ENCODE measurements at places on chromosomes 6 and 20.

DNA sequence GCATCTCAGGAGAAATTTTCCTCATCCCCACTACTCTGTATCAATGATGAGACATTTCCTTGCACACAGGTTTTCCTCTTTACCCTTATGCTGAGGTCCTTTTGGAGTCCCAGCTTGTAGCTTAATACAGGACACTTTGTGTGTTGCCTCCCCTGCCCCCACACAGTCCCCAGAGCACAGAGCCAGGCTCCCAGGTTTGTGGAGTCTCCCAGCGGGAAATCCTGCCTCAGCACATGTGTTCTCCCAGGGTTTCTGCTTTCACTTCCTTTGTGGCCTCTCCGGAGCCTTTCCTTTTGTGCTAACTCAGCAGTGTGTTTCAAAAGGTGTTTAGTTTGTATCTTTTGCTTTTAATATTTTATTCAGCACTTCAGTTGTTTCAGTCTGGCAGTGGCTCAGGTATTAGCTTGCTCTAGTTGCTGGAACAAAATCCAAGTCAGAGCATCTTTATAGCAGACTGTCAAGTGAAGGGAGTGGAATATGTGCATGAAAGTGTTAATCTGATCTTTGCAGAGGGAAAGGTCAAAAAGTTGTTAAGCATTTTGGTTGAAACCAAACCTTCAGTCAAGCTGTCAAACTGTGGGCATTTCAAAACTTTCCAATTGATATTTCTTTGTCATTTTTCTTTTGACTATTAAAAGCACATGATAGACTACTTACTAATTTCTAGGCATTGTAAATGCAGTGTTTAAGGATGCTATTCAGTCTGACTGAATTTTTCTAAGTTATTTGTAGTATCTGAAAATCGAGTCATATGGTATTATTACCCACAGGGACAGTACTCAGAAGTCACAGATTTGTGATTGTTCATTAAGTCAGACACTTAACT, 8.6 kb downstream of the SNX9 start:
- DNase-seq: no peak

- no peak for DNase-seq
Observed at GRCh38 chr6:130520801-130521200, 155.0 kb downstream of the TMEM200A start.

GRCh38 chr6:54291146-54291545, 17.1 kb upstream of the TINAG start:
- DNase-seq: no peak

- DNase-seq: no peak
Observed at GRCh38 chr6:22783931-22784330, 214.6 kb downstream of the HDGFL1 start.

DNA sequence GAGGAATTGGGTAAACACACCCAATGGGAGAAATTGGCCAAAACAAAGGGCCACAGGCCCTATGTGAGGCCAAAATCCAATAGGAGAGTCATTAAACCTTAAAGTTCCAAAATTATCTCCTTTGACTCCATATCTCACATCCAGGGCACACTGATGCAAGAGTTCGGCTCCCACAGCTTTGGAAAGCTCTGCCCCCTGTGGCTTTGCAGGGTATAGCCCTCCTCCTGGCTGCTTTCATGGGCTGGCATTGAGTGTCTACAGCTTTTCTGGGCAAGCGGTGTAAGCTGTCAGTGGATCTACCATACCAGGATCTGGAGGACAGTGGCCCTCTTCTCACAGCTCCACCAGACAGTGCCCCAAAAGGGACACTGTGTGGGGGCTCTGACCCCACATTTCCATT, 160.5 kb downstream of the ADGRG6 start:
- no peak for DNase-seq

DNA sequence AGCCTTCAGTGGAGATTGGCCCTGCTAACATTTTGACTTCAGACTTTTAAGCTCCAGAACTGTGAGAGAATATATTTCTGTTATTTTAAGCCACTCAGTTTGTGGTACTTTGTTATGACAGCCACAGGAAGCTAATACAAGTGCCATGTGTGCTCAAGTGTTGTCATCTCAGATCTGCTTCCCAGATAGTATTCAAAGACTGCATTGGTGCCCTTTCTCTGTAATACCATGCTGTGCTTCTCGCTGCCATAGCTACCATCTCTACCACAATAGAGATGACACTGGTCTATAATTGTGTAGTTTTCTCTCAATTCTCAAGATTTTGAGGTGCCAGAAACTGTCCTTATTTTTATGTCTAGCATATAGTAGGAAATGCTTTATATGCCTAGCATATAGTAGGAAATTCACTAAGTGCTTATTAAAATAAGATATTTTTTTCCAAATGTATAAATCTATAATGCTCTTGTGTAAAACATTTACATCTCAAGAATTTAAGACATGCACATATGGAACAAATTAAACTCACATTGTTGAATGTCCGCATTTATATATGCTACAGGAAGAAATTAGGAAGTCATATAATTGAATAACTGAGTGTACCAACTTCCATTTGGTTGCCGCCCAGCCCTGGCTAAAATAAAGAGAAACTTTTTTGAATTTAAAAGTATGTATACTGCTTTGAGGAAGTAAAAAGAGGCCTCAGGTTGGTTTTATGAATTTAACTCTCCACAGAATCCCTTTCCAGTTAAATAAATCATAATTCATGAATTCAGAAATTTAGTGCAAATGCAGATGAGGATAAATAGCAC, 77.6 kb downstream of the TPBG start:
- DNase-seq: no peak

- DNase-seq: no peak
Observed at GRCh38 chr6:136959471-136959891, 37.4 kb downstream of the SLC35D3 start.

DNA sequence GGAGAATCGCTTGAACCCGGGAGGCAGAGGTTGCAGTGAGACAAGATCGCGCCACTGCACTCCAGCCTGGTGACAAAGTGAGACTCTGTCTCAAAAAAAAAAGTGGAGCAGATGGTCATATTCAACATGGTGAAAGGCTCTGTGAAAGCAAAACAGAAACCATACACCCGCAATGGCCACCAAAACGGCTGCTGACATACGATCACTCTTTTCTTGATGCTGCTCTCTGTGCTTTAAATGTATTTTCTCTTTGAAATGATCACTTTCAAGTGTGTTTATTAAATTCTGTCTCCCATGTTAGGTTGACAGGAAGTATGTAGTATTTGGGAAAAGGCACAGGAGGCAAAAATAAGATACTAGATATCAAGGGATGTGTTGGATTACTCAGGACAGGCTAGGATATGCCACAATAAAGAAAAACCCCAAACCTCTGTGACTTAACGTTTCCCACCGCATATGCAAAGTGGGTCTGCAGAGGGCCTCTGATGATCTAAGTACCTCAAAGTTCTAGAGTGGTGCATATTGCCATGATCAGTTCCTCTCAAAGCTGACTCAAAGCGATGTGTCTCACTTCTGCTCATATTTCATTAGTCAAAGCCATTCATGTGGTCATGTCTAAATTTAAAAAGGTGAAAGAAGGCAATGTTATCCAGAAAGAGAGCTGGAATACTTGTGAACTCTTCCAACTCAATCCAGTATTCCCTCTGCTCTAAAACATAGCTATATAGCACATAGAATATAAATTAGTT, 155.1 kb upstream of the SOX4 start:
- no peak for DNase-seq

DNA sequence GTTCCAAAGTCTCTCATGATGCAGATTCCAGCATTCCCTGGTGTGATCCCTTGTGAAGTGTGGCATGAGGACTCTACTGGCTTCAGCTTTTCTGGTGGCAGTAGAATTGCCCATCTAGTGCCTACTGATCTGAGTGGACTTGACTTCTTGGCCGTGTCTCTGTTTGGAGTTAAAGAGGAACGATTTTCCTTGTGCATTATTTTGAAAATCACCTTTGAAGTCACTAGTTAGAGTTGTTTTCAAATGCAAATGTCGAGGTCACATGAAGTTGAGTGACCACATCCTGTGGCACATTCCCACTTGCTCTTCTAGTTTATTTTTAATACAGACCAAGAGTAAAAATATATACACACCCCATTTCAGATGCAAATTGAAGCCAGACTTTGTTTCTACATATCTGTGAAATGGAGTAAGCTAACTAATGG, 270.7 kb upstream of the TAB2 start:
- no peak for DNase-seq

DNA sequence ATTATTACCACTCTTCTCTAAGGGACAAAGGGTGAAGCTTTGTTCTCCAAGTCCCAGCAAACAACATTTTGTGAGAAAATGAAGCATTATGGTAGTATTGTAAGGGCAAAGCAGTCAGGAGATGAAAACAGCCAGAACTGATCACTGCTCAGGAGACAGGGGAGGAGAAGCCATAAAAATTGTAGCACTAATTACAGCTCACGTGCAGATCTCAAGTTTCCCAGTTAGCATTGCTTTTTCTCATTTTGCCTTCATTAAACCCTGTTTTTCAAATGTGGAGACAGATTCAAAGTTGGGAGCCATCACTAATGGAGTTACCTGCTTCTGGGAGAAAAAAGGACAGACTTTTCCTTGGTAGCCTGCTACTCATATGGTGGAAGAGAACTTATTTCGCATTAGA, 210.9 kb upstream of the PDE10A start:
- no peak for DNase-seq

GRCh38 chr6:74289884-74290283, 593.9 kb downstream of the CD109 start:
- no peak for DNase-seq

GRCh38 chr6:52876056-52876787, 33.3 kb downstream of the GSTA3 start:
- no peak for DNase-seq

DNA sequence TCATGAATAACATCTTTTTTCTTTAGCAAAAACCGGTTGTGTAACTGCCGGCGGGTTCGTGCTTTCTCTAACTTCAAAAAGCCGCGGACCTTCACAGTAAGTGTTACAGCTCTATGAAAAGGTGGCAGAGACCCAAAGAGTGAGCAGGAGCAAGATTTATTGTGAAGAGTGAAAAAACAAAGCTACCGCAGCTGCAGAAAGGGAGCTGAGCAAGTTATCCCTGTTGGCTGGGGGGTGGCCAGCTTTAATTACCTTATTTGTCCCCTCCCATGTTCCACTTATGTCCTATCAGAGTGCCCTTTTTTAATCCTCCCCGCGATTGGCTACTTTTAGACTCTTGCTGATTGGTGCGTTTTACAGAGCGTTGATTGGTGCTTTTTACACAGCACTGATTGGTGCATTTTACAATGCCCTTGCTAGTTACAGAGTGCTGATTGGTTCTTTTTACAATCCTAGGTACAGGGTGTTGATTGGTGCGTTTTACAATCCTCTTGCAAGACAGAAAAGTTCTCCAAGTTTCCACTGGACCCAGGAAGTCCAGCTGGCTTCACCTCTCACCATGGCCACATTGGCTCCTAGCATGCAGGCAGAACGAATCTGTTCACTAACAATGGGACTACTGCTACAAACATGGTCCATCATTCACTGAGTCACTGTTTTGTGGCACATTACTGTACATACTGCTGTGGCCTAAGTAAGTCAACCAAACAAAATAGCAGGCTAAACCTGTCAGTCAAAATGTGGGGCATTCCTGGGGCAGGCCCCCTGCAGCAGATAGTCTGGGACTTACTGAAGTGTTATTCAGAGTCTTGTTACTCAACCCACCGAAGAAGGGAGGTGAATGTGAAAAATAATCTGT, 52.8 kb downstream of the MYLIP start:
- no peak for DNase-seq

GRCh38 chr6:28838289-28838633, 85.5 kb downstream of the TRIM27 start:
- DNase-seq: peak; percentile 39

- DNase-seq: no peak
Observed at GRCh38 chr6:40897390-40898003, 141.5 kb downstream of the UNC5CL start.

GRCh38 chr20:49399329-49399728, 83.1 kb downstream of the KCNB1 start:
- no peak for DNase-seq

DNA sequence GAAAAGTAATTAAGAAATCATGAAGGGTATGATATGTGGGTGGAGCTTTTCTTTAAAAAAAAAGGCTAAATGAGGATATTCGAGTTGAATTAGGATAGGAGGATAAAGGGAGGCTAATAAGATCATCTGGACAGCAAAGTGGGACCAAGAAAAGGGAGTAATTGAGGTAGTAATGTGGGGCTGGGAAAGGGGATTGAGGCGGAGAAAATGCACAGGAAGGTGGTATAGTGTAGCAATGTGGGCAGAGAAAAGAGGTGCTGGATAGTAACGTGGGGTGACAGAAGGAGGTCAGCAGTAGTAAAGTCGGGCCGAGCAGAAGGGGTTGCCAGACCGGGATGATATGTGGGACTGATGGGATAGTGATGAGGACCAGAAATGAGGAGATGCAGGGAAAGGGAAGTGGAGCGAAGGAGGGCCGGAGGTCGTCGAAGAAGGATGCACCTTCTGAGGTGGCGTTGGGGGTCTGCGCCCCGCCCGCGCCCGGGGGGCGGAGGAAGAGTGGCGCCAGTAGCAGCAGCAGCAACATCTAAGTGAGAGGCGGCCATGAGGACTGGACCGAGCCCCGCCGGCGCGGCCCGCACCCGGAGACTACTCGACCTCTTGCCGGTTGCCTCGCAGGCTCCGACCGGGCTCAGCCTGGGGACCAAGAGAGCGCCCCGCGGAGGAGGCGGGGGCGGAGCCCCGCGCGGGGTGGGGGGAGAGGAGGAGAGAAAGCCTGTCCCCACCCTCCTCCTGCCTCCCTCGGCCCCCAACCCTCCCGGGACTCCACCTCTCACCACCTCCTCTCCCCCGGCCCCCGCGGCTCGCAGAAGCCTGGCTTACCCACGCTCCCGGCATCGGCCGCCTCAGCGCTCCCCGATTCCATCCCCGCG, 887 bp downstream of the GABBR1 start:
- no peak for DNase-seq

- peak; percentile 27 for DNase-seq
Observed at GRCh38 chr20:35663516-35664465, 909 bp downstream of the CPNE1 start.

DNA sequence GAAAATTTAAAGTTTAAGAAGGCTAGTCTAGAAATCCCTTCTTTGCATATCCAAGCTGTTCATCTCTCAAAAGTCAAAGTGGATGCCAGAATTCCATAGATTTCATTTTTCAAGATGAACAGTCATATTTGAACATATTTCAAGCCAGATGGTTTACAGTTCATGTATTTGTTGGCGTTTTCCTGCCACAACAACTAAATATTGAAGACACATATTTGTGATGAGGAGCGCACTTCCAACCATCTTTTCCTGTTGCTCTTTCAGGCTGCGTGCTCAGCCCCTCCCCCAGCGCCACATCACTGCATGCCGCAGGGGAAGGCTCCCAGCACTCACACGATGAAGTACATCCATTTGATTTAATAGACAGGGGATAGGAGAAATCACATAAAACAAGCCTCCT, 5.9 kb upstream of the NOX3 start:
- no peak for DNase-seq

- DNase-seq: no peak
Observed at GRCh38 chr6:149990661-149991471, 27.1 kb downstream of the ULBP1 start.

DNA sequence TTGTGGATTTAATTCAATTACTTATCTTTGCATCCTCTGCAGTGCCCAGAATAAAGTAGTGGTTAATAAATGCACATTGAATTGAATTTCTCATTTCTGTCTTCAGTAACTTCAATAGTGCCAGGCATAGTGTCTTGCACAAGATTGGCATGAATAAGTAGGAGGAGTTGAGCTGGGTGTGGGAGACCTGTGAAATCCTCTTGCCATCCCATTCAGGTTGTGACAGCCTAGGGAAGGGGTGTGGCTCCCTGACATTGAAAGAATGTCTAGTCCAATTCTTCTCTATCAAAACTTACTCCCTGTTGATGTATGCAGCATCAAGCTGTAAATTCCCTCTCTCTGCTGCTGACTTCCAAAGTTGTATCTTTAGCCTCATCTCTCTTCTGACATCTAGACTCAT, 73.2 kb downstream of the CDH22 start:
- DNase-seq: no peak
